ENCODE measurements at places on chromosomes 5 and 9.

DNA sequence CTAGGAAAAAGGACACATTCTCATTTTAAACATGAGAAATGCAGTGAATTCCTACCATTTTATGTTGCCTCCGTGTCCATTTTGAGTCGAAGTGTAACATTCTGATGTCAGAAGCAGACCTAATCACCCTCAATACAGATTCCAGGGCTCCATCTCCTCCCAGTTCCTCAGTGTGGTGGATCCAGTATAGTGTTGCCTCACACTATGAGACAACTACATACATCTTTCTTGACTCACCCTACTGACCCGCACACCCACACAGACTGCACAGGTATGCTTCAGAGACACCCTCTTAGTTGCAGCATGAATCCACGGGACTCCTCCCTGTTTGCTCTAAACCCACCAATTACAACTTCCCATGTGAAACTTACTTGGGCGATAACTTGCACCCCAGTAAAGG, 564.9 kb downstream of the SEMA5A start:
- no peak for DNase-seq

DNA sequence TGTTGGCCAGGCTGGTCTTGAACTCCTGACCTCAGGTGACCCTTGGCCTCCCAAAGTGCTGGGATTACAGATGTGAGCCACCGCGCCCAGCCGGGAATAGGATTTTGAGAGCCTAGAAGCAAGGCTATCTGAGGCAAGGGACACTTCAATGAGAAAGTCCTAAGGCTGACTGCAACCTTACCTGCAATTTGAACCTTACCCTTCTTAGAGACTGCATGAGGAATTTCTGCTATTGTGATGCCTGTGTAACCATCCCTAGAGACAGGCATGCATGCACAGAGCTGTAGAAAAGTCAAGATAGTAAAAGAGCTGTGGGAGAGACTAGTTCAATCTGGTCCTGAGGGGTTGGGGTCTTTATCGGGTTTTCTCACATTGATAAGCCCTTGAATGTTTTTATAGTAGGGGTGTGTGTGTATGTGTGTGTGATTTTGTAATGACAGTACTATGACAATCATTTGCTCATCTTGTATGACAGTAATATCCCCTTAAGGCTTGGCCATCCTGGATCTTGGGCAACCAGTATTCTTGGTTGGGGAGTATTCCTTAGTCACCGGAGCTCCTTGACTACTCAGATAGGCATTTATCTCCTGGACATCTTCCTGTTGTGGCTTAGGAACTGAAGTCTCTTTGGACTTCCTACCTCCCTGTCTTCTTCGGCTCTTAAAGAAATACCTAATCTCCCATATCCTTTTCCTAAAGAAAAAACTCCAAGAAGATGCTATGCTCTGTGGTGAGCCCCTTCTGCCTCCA, 11.2 kb downstream of the DNAJB5 start:
- no peak for DNase-seq

DNA sequence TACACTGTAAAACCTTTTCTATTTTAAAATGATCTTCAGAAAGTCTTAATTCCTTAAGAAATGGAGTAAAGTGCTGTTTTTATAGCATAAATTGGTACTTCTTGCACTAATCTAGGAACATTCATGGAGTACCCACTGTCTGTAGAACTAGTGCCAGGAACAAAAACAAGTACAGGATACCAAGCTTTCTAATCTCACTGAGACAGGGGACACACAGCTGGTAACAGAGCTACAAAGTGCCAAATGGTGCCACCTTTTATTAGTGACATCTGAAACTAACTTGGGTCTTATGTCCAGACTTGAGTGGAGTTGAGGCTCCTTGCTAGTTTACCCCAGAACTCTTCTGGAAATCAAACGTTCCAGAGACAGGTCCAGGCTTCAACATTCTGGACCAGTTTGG, 57.9 kb downstream of the RNF130 start:
- DNase-seq, result no peak

GRCh38 chr5:100444961-100445360, 90.2 kb upstream of the FAM174A start:
- DNase-seq, result no peak
